ENCODE measurements at places on chromosomes 13 and 19.

- DNase-seq: no peak
Measured at GRCh38 chr13:106088085-106088484, 447.4 kb downstream of the EFNB2 start.

DNA sequence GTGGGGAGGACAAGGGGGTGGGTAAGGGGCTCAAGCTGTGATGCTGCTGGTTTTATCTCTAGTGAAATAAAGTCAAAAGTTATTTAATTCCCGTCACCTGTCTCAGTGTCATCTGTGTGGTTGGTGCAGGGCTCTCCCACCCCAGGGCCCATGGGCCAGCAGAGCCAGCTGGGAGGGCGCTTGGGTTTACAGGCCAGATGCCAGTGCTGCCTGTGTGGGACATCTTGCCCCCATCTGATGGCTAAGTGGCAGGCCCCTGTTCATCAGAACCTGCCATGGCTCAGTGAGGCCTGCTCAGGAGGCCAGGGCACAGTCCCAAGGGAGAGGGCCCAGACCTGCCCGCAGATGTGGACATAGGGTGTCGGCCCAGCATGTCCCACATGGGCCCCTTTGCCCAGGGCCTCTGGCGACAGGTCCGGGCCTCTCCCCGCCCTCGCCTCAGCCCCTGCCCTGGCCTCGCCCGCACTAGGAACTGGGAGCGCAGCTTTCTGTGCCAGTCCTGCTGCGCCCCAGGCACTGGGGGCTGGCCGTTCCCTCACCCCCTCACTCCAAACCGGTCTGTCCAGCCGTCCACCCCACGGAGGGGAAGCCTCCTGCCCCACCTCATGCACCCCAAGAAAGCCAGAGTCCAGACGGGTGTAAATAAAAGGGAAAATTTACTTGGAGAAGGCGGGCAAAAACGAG lies 5.3 kb downstream of the ZNF296 start:
- DNase-seq: no peak

DNA sequence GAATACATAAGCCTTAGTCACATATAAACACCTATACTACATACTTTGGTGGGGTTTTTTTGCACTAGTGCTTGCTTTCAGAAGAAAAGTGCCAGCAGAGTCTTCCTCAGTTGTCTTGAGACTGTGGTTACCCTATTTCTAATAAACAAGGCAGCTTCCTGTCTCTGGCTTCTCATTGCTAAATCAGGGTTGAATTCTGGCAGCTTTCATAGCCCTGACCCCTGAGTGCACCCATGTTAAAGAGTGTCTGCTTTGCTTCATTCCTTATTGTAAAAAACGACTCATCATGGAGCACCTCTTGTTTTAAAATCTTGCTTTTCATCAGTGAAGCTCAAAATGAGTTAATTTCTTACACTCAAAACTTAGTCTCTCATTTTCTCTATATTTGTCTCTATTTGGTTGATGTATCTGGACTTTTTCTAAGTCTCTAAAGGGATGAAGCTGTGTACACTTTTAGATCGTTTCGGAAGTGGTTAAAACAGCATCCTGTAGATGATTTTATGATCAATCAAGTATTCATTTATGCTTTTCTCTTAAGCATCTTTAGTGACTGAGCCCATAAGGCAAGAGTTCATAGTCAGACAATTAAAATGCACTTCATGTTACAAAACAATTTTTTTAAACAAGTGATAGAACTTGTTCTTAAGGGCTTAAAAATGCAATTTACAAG lies 72.1 kb downstream of the KLF12 start:
- no peak for DNase-seq

DNA sequence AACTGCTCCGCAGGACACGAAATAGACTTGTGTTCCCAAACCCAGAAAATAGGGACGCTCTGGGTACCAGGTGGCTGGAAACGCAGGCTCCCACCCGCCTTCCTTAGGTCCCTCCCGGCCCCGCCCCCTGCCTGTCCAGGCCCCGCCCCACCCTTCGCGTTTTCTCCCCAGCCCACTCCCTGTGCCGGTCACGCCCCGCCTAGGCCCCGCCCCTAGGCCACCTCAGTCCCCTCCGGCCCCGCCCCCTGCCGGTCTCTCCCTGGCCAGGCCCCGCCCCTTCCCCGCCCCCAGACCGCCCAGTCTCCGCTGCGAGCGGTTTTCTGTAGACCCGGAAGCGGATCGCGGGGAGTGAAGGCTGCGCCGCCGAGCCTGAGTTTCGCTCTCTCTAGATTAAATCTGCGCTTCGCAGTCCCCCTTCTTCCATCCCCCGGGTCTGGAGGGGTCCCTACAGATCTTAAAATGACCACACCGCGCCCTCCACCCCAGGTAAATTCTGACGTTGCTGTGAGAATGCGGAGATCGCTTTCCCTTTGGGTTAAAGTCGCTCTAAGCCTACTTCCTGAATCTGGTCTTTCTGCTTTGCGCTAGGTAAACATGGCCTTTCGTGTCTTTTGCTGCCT lies 3.7 kb upstream of the ZNF665 start:
- peak; percentile 89 for DNase-seq

DNA sequence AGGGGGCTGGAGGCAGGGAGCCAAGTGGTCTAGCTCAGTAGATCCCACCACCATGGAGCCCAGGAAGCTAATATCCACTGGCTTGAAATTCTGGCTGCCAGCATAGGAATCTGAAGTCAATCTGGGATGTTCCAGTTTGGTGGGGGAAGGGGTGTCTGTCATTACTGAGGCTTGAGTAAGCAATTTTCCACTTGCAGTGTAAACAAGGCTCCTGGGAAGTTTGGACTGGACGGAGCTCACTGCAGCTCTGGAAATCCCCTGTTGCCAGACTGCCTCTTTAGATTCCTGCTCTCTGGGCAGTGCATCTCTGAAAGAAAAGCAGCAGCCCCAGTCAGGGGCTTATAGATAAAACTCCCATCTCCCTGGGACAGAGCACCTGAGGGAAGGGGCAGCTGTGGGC lies 349.2 kb upstream of the KLHL1 start:
- no peak for DNase-seq

DNA sequence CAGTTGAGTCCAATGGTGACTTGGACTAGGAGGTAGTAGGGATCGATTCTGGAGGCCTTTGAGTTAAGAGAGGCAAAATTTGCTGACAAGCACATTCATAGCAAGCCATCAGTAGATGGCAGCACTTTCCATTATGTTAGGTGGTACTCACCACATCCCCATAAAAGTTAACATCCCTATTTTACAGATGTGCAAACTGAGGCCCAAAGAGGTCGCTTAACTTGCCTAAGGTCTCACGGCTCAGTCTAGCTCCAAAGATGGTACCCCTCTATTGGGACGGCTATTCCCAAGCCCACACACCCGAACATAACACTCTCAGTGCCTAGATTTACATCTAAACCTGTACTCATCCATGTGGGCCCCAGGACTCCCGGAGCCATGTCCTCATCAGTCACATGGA lies 21.5 kb upstream of the FOSB start:
- no peak for DNase-seq

DNA sequence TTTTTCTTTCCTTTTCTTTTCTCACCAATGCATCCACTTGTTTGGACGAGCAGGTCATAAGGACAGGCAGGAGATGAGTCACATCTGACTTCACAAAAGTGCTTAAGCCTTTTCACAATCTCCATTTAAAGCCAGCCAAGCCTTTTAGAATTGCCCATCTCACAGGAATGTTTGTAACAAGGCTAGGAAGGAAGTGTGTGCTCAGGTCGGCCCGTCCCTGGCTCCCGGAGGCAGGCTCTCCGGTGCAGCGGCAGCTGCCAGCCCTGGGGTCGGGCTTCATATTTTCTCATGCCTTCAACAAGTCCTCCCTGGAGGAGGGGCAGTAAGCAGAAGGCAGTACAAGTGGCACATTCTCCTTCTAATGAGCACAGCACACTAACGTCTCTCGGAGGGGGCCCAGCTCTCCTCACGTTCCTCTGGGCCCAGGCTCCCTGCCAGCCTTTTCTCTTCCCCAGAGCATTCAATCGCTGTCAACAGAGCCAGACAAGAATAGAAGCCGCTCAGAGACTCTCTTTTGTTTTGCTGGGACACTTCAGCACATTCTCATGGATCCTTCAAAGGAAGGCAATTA lies 180.5 kb downstream of the COL4A1 start:
- DNase-seq: peak; percentile 85

DNA sequence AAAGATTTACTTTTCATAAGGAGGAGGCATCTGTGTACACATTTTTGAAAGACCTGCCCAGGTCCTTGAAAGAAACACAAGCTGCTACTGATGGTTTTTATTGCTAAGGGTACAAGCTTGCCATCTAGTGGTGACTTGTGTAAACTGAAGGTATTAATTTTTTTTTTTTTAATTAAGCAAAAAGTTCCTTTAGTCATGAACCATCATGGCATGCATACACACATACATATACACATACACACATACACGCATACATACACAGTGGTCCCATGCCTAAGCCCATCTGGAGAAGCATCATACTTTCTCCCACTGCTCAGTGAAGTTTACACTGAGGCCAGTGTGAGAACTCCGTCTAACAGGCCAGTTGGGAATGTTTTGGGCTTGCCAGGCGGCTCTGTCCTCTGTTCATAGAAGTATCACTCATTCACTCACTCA lies 312.5 kb downstream of the DCLK1 start:
- DNase-seq: peak; percentile 63

GRCh38 chr13:79908381-79908780 lies 427.4 kb downstream of the NDFIP2 start:
- no peak for DNase-seq

DNA sequence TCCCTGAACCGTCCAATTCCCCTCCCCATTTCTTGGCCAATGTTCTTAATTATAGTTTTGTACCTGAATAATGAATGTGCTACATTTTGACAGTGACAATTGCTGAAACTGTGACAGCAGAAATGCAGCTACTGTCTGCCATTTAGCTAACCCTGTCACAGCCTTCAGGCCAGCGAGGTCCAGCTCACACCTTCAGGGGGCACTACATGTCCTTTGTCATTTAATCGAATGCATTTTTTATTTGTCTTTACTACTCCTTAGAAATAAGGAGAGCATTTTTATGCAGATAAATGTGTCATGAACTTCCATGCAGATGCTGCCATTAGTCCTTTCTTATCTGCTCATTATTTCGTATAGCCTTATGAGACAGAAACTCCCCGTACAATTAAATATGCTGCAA lies 159.9 kb downstream of the MZT1 start:
- DNase-seq: no peak

DNA sequence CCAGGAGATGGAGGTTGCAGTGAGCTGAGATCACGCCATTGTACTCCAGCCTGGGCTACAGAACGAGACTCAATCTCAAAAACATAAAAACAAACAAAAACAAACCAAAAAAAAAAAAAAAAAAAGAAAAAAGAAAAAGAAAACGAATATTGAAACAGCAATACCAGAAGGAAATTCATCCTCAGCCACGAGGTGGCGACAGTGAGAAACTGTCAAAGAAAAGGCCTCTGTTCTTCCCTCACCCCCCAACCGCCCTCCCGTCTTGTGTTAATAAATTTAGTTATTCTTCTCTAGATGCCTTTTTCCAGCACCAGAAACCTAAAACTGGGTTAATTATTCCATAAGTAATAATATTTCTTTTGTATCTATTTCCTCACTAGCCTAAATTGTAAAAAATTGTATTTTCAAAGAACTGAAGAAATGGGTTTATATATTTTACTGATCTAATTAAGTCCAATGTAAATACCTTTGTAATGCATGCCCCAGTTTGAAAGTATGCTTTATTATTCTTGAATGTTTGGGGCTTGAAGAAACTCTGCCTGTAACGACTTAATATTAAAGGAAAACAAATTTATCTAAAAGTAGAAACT lies 38.6 kb downstream of the LIG4 start:
- DNase-seq: no peak

DNA sequence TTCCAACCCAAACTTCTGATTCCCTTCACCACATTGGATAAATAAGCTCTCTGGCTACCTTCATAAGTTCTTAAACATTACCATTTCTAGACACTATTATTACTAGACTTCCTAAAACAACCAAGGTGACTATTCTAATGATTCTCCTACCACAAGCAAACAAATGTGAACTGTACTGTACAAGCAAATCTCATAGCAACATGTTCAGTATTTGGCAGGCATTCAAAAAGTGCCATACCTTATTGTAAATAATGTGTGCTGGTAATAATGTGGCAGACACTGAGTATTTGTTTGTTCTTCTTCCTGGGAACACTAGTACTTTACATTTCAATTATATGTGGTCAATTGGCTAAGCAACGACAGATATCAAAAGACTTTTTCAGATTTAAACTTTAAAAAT lies 986.0 kb upstream of the SPRY2 start:
- DNase-seq: no peak

- DNase-seq: no peak
Measured at GRCh38 chr19:50007170-50007569, 18.0 kb downstream of the VRK3 start.

DNA sequence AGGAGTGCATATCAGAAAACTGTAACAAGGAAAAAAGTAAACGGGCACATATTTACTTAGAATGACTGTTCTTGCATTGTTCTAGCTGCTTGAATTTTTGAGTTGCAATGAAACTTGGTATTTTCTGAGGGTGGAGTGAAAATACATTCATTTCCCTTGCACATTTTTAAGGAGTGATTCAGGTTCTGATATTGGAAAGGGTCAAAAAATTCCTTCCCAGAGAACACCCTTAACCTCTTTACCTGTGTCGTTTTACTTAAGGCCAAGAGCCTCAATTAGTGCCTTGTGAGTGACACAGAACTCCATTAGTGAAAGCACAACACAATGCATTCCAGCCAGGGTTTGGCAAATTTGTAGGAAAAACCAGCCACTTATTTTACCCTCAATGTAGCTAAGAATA lies 2.3 kb downstream of the ITGBL1 start:
- DNase-seq: no peak

DNA sequence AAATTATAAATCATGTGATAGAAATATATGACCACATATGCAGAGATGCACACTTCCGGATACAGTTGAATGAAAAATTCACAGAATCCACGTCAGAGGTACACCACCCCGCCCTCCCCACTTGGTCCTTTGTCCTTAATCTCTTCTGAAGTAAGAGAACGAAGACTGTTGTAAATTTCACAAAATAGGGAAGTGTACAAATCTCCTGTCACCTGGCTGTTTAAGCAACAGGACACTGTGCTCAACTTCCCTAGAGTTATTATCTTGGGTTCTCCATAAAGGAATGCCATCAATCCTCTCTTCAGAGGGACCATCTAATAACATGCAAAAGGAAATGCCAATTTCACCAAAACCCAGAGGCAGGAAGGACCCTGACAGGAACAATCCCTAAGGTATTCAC lies 10.5 kb upstream of the CEACAM6 start:
- DNase-seq: no peak

DNA sequence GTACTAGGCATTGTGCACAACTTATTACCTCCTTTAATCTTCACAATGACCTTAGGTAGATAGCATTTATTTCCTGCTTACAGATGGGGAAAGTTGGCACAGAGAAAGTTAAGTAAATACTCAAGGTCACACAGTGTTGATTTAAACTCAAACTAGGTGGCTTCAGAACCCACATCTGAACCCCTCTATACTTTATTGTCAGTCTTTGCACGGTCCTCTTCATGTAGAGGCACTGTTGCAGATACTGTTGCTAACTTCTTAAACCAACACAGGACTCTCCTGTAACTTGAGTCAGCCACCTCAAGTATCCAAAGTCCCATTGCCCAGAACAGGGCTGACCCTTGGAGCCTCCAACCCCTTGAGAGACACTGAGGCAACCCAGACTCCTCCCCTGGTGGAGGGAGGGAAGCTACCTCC lies 48.8 kb downstream of the FRY start:
- no peak for DNase-seq

GRCh38 chr19:42098781-42099180 lies 22.8 kb downstream of the ZNF574 start:
- DNase-seq: no peak

- no peak for DNase-seq
Measured at GRCh38 chr19:23906835-23907234, 7.9 kb upstream of the ZNF726 start.

- peak; percentile 91 for DNase-seq
Measured at GRCh38 chr19:19531951-19532805, 3.5 kb downstream of the YJEFN3 start.
